NCI-H1417 treated with DMSO at 0.1 percent for 48 hours (cell line): ENCODE measurements at places on chromosomes 3 and 15.

DNA sequence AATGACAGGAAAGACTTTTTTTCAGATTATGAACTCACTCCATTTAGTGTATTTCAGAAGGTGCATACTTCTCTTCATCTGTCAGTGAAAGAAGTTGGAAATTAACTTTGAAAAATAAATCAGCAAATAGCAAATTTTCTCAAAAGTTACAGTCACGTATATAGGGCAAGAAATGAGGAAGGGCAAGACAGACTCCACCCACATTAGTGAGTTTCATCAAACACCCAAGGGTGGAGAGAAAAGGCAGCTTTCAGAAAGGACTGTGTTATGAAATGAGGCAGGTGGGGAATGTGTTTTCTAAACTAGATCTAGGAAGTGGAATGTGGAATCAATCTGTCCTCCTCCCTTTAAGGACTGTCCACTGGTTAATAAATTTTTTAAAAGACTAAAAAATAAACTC, 2.9 kb downstream of the SLC22A13 start:
- DNase-seq: no peak

- peak; percentile 99 for DNase-seq
Observed at GRCh38 chr3:128617557-128618397, 32.8 kb downstream of the RPN1 start.

DNA sequence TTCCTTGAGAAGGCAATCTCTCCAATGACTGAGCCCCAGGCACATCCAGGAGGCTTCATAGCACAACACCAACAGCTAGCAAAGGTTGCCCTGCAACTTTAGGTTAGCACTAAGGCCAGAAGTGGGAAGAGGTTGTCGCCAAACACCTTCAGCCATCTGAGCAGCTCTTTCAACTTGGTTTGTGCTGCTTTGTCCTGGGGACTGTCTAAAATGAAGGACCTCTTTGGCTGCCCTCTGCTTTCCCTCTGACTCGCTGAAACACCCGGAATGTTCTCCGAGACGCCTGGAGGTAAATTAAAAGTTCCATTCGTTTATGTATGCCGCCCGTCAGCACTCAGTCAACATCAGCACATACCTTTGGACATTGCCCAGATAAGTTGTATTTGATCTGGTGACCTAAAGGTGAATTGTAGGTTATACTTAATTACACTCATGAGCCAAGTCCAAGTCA, 121.2 kb upstream of the NR2F2 start:
- DNase-seq: no peak

DNA sequence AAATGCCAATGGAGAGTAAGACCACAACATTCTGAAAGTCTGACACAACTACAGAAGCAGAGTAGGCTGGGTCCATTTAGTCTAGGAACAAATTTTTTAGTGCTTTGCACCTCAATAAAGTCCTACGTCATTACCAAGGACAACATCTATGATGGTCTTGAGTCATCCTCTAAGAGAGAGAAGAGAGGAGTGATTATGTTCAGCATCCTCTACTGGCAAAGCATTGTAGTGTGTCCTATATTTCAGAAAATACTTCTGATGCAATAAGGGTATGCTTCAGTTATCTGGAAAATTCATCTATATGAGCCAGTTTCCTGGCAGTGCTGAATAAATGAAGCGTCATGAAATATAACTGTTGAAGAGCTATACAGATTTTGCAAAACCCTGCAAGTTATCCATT, 95.6 kb downstream of the P2RY1 start:
- no peak for DNase-seq

- DNase-seq: no peak
Observed at GRCh38 chr15:95853350-95853749, 477.1 kb upstream of the NR2F2 start.

GRCh38 chr3:118754406-118755252, 280.0 kb downstream of the IGSF11 start:
- DNase-seq: no peak

- no peak for DNase-seq
Observed at GRCh38 chr3:138657508-138657907, 48.9 kb downstream of the FAIM start.

GRCh38 chr3:189981668-189982067, 139.0 kb downstream of the P3H2 start:
- no peak for DNase-seq

DNA sequence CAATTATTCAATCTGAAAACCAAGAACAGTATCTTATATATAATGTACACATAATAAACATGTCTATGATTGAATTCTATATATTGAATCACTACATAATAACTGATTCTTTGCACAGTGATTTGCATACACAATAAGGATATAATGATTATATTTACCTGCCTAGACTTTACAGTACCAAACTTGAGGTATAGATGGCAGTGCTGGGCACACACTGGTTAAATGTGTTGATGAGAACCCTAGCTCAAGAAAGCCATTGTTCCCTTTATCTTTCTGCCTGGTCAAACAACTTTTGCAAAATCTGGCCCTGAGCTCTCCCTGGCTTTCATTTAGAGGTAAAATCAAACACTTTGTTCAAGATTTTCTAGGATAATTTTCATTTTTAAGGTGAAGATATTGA, 697.7 kb downstream of the TUSC7 start:
- no peak for DNase-seq

DNA sequence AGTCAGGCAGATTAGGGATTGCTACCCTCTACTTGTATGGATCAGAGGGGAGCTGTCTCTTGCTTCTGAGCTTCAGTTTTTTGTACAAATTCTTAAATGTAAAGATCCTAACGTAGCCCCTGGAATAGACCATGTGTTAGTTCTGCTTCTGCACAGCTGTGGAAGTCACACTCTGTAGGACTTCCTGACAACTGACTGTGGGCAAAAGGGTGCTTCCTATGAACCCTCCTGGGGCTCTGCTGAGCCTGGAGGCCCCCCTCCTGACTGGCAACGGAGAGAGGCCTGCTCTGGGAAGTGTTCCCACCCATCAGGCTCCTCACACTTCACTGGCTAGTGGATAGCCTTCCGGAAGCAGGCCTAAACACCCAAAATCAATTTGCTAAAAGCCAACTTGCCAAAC, 131.0 kb downstream of the RPLP1 start:
- no peak for DNase-seq

GRCh38 chr15:32099097-32099785, 68.9 kb downstream of the CHRNA7 start:
- DNase-seq: no peak

DNA sequence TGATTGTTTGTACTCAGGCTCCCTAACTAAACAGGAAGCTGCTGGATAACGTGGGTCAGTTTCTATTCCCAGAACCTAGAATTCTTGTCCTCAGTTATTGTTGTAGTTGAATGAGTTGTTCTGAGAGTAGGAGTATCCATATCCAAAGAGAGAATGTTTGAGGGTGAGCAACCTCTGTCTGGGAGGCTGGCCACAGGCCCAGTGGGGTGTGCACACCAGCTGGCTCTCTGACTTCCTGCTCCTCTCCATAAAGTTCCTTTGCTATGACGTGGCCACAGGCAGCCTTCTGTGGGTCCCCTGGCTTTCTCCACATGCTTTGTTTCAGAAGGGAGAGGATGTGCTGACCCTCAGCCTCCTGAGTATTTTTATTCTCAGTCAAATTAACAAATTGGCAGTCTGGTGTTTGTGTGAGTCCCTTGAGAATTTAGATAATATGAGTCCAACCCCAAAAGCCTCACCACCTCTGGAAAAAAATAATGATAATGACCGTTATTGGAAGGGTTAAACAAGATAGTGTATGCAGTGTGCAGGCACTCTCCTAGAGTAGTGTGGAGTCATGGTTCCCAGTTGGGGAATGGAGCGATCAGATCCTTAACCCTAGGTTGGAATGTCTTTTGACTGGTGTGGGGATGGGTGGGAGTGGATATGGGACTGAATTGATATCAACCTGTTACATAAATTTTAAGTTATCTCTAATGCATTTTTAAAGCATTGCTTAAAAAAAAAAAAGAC, 47.6 kb upstream of the MED12L start:
- DNase-seq: no peak

DNA sequence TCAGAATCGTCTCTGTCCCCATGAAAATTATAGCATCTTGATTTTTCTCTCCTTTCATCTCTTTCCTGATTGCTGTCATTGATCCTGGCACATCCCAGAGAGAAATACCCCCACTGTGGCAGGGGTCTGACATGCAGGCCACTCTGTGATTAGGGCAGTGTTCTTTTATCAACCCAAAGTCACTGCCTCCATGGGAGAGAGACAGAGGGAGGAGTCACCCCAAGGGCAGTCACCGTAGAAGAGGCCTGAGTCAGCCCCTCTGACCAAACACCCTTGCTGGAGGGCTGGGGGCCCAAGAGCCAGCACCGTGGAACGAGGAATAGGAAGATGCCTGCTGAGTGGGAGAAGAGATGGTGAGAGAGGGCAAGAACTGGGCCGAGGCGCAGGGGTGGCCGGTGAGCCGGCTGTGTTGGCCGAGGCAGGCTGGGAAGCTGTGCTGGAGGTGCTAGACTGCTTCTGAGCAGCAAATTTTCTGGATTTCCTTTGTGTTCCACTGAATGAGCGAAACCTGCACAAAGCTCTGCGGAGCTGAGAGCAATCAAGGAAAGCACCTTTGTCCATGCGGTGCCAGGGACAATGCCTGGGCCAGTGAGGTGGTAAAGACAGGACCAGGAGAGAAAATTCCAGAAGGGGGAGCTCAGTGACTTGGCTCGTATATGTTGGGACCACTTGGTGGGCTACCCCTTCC, 103.8 kb downstream of the ADCY5 start:
- DNase-seq: no peak

DNA sequence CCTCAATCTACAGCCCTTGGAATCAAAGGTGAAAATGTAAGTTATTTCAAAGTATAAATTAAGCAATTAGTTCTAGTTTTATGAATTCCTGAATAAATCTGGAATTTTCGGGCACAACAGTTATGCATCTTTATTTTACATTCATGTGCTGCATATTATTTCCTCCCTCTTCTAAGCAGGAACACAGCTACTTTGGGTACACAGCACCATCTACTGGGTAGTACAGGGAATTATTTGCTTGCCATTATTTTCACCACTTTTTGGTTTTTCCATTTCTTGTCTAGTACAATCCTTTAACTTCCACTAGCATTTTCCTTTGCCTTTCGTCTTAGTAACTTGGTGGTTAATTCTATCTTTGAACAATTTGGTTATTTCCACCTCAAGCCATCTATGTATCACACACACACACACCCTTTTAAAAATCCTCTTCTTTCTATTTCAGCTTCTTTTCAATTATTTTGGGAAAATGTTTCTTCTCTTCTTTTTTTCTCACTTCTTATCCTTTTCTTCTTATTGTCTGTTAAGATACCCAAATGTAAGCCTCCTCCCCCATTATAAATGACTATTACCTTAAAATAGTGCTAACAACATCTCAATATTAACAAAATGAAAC, 451.0 kb downstream of the MFSD1 start:
- DNase-seq: peak; percentile 6

GRCh38 chr15:95327661-95328060, 1002.8 kb upstream of the NR2F2 start:
- no peak for DNase-seq
